NCI-H2081 (cell line): ENCODE measurements at places on chromosomes 12 and 14.

- peak; percentile 81 for DNase-seq
These were observed 5.7 kb downstream of the WNT5B start for GRCh38 chr12:1634590-1635191.

DNA sequence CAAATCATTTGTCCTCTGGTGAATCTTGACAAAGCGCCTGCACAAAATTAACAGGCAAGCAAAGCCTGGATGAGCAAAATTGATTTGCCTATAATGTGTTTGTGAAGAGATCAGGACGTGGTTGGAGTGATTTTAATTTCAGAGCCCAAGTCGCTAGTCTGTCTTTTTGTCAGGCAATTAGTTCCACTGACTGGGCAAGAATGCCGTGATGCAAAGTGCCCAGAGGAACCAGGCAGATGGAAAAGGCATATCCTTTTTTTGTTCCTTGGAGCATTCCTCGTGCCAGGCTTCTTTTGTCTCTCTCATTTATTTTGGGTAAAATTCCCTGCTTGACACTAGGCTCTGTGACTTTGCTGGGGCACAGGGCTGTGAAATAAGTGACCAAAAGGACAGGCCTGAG lies 65.9 kb upstream of the CCDC198 start:
- DNase-seq, result no peak

DNA sequence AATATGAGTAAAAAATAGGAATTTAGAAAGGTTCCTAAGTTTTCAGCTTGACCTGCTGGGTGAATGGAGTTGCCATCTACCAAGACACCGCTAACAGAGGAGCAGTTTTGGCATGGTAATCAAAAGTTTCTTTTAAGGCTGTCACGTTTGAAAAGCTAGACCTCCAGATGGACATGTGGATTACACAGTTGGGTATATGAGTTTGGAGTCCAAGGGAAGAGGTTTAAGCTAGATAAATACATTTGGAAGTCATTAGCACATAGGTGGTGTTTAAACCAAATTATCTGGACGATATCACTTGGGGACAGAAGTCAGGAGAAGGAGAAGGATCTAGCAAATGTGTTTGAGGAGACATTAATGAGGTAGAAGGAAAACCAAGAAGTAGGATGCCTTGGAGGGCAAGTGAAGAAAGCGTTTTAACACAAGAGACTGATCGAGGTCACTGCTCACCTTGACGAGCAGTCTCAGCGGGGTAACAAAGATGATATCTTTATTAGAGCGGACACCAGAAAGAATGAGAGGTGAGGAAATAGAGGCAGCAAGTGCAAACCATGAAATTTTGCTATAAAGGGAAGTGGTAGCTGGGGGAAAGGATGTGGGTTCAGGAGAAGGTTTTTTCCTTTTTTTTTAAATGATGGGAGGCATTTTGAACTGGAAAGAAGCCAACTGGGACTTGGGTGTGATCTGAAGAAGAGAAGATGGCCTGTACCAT lies 17.6 kb downstream of the PNP start:
- no peak for DNase-seq

GRCh38 chr12:65327207-65328076 lies 49.0 kb downstream of the MSRB3 start:
- DNase-seq, result no peak

DNA sequence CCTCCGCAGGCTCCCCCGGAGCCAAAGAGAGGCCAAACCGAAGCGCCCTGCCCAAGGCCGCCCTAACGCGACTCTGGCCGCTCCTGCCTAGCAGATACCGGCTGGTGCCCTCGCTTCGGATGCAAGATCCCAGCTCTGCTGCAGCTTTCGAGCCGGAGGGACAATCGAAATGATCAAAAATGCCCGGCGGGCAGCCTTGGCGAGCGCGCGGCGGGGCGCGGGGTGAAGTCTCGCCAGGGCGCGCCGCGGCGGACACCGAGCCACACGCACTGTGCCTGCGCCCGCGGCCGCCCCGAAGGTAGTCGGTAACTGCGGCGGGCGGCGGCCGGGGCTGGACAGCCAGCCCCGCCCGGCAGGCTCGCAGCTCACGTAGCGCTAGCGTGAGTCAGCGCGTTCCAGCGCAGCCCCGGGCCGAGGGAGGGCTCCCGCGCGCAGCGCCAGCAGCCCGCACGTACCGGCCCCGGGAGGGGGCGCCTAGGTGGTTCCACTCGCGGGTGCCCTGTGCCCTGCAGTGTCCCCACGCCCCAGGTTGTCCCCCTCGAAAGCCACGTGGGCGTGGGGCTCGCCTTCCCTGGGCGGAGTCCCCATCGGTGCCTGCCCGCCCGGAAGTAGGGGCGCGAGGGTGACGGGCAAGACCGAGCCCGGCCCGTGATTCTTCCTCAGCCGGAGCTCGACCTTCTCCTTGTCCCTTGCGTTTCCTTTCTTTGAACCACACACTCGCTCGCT lies 109.2 kb upstream of the EGLN3 start:
- peak; percentile 55 for DNase-seq

DNA sequence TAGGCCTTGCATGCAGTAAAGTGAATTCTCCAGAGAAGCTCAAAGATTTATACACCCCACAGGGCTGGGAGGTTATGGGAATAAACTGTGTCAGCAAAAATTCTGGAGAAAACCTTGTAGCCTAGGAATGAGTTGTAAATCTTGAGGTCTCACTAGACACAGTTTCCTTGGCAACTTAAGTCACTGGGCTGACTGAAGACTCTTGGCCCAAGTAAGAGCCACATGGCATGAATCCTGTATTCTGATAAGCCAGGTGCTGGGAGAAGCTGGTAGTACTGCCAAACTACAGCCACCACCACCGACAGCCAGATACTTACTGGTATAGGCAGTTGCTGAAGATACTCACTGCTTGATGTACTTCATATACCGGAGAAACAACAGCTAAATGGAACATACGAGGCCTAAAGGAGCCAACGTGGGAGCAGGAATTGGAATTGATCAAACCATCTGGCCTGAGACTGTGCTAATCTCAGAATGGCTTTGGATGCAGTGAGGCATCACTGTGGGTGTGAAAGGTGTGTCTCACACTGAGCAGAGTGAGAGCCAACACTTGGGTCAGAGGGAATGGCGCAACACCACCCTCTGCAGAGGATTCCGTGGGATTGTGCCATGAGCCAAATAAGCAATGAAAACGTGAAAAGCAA lies 102.8 kb upstream of the TMCC3 start:
- DNase-seq, result no peak

DNA sequence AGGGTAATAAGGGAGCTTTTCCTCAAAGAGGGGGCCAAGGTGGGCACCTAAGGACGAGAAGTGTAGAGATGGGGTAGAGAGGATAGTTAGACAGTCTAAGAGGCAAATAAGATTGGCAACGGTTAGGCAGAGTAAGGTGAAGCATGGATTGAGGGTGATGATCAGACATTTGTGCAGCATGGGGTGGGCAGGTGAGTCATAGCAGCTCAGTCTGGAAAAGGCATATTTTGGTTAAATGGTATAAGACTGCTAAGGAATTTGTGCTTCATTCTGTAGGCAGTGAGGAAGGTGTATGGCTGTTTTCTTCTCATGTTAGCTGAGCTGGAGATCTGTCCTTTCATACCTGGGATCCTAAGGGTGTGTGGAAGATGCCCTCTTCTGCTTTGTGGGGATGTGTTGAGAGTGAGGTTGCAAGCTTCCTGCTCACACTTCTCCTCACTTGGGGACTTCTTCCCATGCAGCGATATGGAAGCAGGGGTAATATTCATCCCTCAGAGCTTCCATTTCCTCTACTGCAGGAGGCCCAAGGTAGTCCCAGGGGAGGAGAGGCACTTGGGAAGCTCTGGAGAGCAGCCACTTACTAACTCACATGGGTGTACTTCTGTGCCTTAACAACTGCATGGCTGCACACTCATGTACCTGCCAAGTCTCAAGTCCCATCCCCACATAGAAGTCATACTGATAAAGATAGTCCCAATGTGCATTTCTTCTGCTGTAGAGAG lies 28.9 kb downstream of the GSG1 start:
- no peak for DNase-seq

DNA sequence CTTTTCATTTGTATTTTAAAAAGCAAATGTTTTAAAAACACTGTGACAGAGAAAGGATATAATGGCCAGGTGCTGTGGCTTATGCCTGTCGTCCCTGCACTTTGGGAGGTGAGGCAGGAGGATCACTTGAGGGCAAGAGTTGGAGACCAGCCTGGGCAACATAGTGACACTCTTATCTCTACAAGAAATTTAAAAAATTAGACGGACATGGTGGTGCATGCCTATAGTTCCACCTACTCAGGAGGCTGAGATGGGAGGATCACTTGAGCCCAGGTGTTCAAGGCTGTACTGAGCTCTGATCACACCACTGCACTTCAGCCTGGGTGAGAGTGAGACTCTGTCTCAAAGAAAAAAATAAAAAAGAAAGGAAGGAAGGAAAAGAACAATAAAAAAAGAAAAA lies 7.8 kb downstream of the RFX4 start:
- DNase-seq, result no peak

GRCh38 chr14:98227000-98227726 lies 1044.8 kb downstream of the BCL11B start:
- no peak for DNase-seq

DNA sequence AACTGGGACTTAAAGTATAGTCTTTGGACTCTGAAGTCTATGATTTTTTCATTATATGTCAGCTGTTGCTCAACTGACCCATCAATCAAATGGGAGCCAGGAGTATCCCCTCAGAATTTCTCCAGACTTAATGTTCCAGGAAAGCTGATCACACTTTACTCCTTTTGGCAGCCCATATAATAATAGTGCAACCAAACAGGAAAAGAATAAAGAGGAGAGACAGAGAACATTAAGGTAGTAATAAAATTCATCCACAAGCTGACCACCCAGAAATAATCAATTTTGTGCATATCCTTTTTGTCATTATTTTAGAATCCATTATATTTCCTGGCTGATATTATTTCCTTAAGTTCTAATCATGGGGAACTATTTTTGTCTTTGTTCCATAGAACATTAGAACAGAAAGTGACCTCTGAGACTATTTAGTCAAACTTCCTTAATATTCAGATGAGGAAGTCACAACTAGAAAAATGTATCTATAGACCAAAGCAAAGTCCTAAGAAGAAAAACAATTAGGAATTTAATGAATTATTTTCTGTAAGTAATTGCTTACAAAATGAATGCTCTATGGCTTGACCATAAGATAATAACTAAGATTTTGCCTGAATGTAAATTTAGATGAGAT lies 238.1 kb upstream of the SEL1L start:
- no peak for DNase-seq

GRCh38 chr12:82695531-82695930 lies 8.8 kb downstream of the TMTC2 start:
- DNase-seq, result no peak

- no peak for DNase-seq
These were observed 44.2 kb upstream of the PRMT8 start for GRCh38 chr12:3446653-3447270.

DNA sequence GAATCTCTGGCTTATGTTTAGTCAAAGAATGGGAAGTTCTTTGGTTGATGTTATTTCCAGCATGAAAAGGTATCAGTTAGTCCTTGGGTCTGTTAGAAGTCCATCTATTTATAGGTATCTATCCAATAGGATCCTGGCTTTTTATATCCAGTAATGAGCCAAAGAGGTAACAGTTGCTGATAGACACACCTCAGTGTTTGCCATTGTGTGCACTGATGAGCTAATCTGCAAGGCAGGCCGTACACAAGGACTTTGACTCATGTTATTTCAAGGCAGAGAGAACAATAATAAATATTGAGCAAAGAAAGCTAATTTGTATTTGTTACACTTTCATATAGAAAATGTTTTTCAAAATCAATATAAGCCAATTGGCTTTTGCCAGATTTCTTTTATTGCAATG lies 56.4 kb downstream of the GLT1D1 start:
- DNase-seq, result no peak

DNA sequence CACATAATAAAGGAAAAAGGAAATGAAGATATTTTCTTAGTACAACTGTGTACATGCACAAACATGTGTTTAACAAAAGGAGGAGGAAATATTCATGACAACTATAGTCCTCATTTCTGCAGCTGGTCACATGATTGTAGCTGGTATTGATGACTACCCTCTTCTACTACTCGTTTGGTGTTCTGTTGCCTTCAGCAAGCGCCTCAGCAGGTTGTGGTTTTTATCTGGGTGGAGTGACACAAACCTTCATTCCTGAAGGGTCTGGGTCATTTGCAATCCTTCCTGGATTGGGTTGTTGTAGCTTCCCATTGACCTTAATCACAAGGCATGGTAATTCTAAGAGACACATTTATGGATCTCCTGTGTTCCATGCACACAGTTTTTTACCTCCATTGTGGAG lies 1009.9 kb upstream of the USP15 start:
- no peak for DNase-seq

GRCh38 chr14:86532219-86532618 lies 1002.3 kb downstream of the FLRT2 start:
- DNase-seq, result peak; percentile 50

DNA sequence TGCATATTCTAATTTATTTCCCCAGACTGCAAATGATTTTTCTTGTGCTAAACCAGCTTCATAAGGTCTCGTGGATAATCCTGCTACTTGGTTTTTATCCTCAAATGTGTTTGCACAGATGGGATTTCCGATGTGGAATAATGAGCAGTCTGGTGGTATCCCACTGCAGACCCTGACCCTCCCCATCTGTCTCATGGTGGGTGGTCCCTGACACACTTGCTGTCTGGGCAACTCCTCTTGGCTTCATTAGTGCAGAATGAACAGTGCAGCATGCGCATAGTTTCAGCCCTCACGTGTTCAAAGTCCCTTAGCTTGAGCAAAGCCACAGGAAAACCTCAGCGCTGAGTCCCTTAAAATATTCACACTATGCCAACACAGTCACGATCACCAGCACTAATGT lies 996.5 kb downstream of the AACS start:
- DNase-seq, result no peak

DNA sequence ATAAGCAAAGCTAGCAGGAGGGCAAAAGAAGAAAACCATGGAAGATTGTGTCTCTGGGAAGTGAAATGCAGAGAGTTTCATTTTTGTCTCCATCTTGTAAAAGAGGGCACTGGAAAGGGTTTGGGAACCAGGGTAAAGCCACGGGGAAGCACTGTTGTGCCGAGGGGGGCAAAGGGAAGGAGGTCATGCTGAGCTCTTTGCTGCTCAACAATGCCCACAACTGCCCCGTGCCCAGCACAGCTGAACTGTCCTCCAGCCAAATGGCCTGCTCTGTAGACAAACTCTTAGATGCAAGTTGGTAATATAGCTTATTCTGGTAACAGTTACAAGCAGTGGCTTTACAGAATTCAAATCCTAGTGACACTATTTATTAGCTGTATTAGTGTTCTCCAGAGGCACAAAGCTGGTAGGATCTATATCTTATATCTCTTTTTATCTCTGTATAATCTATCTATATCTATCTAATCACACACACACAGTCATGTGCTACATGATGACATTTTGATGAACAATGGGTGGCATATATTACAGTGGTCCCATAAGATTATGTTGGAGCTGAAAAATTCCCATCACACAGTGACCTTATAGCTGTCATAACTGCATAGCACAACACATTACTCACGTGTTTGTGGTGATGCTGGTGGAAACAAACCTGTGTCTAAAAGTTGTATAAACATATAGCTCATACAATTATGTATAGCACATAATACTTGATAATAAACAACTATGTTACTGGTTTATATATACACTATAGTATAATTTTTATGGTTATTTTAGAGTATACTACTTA lies 203.4 kb upstream of the DDHD1 start:
- DNase-seq, result no peak

- DNase-seq, result no peak
These were observed 12.5 kb downstream of the VWF start for GRCh38 chr12:6112004-6112403.

- DNase-seq, result peak; percentile 68
These were observed 864 bp downstream of the DNAJC22 start for GRCh38 chr12:49347311-49348193.

- no peak for DNase-seq
These were observed 136.0 kb downstream of the KSR2 start for GRCh38 chr12:117832459-117833457.

- no peak for DNase-seq
These were observed 372.2 kb downstream of the RAD51B start for GRCh38 chr14:68191567-68192321.
